ENCODE measurements at places on chromosomes 11 and 22. TPM values are rescaled to one million over a fixed set of nuclear protein-coding genes. Genes with fewer than 3 reads are reported as not detected.

CFAP68 gene
- total RNA-seq: 8.6 TPM

ANO9 gene
- total RNA-seq: not detected

HBG2 gene
- not detected for total RNA-seq

LIF gene
- total RNA-seq: 5.5 TPM

KLHL35 gene
- 0.41 TPM for total RNA-seq

HBB gene
- not detected for total RNA-seq

APLP2 gene
- 137 TPM for total RNA-seq

EHF gene
- not detected for total RNA-seq

GRCh38 chr11:93330446-93330984 is at the start of gene DEUP1:
DEUP1 (plus strand) TSS chr11:93330742; CDS start chr11:93332260, 1,518 bp downstream.
- DNase-seq: no peak

DNA sequence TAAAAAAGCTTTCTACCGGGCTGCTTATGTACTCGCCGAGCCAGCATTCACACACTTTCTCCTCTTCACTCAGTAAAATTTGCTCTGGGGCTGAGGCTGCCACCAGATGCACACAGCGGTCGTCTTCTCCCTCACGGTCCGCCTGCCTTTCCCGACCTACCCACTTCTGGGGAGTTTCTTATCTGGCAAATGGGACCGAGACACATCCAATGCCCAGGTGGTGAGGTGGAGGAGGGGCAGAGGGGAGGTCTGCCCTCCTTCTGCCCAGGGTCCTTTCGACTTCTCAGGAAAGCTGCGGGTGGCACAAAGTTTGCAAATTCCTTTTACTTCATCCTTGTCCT is 43.9 kb downstream of the GRIK4 start:
- no peak for DNase-seq

DNA sequence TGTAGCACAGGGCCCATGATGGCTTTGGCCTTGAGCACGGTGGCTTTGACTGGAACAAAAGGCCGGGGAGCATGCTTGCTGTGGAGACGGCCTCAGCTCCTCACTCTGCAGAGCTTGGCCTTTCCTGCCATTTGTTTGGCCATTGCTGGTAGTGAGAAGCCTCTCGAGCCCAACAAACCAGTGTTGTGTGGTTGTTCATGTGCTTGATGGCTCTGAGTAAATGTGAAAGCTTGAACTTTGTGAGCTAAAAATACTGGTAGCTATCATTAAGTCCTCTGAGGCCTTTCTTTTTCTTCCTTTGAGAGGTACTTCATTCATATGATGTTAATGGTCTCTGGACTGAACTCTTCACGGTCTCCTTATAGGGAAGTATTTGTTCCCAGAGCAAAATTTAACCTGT is 39.6 kb downstream of the NAT10 start:
- DNase-seq: no peak

DNA sequence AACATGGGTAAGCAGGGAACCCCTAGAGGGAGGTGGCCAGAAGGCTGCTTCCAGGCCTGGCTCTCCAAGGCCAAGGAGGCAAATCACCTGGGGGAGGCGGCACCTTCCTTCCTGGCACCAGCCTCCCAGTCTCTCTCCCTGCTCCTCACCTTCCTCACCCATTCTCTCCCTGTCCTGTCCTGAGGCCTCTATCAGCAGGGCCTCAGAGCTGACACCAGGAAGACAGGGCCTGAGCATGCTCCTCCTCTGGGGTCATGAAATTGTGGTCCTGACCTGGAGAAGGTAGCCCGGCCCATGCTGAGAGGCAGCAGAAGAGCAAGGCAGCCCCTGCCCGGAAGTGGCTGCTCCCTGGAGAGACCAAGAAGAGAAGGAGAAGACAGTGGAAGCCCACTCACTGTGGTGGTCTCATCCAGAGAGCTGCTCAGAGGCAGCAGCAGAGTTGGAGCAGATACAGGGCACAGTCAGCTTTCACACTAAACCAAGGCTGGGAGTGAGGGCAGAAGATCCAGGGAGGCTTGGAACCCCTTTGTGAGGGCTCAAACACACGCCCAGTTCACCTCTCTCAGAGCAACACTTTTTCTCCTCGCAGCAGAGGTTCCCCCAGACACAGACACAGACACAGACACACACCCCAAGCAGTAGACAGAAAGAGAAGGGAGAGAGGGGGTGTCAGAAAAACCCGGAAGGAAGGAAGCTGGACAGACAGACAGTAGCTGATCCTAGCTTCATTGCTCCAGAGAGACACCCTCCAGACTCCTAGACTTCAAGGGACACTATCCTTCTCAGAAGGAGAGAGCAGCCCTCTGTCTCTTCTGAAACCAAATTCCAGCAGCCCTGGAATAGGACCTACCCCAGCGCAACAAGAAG is 1.8 kb downstream of the BCL9L start:
- DNase-seq: no peak

- no peak for DNase-seq
Observed at GRCh38 chr11:95327273-95327948, 96.4 kb upstream of the SESN3 start.

DNA sequence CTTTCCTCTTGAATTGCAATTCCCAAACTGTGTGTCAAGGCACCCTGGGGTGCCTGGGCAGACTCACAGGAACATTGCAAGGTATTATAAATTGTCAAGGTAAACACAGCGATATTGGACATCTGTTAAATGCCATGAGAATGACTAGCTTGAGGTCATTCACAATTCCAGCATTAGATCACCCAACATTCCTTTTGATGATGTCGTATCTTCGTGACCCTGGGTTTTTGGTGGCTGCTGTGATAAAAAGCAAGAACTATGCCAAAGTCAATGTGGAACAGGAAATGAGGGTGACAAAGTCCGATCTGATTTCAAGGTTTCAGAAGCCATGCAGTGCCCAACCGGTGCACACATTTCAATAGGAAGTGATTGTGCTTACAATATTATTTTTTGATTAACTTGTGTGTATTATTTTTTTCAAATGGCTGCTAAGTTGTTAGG is 458.4 kb downstream of the MIAT start:
- DNase-seq: peak; percentile 89

DNA sequence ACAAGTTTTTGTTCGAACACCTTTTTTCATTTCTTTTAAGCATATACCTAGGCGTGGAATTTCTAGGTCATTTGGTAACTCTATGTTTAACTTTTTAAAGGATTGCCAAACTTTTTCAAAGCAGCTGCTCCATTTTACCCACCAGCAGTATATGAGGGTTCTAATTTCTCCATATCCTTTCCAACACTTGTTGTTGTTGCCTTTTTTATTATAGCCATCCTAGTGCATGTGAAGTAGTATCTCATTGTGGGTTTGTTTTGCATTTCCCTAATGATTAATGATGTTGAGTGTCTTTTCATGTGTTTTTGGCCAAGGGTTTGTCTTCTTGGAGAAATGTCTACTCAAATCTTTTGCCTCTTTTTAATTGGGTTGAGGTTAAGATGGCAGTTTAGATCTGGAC is 24.5 kb downstream of the CSTPP1 start:
- DNase-seq: no peak

DNA sequence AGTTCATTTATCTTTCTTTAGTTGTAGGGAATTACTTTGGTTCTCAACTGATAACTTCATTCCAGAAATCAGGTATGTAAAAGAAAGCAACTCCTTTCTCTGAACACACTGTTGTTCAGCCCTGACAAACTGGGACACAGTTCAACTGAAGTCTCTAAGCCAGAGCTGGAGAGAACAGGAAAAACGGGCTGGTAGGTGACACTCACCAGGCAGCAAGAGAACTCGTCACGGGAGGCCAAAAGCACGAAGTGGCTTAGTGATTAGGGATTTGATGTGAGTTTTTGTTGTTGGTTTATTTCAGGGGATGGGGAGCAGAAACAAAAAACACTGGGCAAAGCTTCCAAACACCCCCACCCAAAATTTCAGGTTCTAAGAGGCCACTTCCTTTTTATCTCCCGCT is 54.1 kb downstream of the MYH9 start:
- DNase-seq: no peak

DNA sequence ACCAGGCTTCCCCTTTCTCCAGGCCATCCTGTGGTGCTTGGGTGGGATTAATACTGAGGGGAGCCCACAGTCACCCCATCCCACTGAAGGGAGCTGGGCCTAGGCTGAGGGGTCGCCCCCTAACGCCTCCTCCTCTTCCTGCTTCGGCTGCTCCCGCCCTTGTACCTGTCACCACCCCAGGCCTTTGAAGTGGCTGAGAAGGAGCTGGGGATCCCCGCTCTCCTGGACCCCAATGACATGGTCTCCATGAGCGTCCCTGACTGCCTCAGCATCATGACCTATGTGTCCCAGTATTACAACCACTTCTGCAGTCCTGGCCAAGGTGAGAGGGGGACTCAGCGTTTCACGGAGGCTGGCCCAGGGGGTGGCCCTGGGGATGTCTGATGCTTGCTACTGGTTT is 6.1 kb downstream of the MICALL1 start:
- DNase-seq: no peak

DNA sequence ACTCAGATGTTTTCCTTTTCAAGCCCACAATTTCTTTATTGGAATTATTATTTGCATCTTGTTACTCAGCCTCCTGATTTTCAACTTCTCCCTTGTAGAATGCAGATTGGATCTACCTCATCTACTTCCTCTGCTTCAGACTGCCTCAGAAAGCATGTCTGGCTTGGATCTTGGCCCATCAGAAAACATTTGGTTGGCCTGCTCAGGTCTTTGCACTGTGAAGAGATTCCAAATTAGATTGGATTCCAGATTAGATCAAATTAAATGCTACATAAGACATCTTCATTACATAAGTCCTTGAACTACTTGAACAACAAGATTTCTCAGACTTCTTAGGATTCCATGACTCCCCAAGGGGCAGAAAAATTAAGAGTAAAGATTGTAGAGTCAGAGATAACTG is 358.0 kb downstream of the DLG2 start:
- no peak for DNase-seq

GRCh38 chr11:30228323-30228884 is 2.4 kb upstream of the FSHB start:
- no peak for DNase-seq

DNA sequence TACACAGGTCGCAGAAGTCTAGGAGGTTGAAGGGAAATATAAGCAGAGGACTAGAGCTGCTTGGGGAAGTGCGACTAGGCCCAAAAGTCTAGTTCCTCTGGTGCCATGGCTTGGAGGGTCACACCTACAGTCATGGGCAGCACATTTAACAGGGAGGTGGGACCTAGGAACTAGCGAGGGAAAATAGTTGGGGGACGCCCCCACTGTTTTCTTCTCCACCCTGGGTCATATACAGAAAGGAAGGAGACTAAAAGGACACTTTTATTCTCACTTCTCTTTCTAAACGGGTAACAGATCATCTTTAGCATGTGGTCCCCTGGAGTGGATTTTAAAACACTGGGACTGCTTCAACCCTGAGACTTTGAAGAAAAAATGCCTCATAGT is 16.6 kb downstream of the APIP start:
- DNase-seq: no peak

DNA sequence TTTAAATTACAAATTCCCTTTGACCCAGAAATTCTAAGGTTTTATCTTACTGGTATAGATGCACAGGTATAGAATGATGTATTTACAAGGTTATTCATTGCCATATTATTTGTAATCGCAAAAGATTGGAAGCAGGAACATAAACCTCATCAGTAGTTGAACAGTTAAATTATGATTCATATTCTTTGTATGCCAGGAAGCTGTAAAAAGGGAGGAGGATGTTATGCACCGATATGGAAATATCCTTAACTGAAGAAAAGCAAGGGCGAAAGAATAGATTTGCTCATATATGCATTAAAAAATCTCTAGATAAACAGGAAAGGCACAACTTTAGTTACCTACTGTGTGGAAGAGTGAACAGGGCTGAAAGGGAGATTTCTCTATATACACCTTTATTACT is 36.7 kb downstream of the PPFIA1 start:
- no peak for DNase-seq

GRCh38 chr22:46256358-46256958 is 6.4 kb upstream of the CDPF1 start:
- no peak for DNase-seq
